Activated CD8-positive, alpha-beta T cell treated with anti-CD3 and anti-CD28 coated beads for 36 hours (primary cell): ENCODE measurements at places on chromosomes 5 and 9. TPM values are rescaled to one million over a fixed set of nuclear protein-coding genes. Genes with fewer than 3 reads are reported as not detected.
A peak's percentile ranks its signal among the peaks of the same experiment; 100 is the strongest.

Gene TRIO
- total RNA-seq: 11.4 TPM

DNA sequence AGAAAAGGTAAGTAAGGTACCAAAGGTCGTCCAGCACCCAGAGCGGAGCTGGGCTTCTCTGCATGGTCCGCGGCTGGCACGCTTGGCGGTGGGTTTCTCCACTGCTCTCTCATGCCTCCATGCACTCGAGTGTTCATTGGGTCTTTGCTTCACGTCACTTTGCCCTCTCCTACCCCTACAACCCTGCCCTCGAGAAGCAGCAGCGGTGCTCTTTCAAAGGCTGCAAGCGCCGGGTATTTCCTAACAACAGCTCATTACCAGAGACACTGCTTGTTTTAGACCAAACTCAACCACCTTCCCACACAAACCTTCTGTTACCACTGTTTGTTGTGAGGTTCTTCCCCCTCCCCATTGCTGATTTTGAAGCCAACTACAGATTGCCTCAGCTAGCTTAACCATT is 21.5 kb upstream of the ZBTB34 start:
- no peaks in the 10 kb centered on the region for H3K27me3 ChIP-seq
- peaks cover 41% of the 10 kb centered on the region for H3K4me1 ChIP-seq
- peaks cover 16% of the 10 kb centered on the region for H3K36me3 ChIP-seq
- peak; percentile 19 for DNase-seq
- H3K27ac ChIP-seq: no peak overlapping the region
- H3K4me3 ChIP-seq: no peak overlapping the region

DNA sequence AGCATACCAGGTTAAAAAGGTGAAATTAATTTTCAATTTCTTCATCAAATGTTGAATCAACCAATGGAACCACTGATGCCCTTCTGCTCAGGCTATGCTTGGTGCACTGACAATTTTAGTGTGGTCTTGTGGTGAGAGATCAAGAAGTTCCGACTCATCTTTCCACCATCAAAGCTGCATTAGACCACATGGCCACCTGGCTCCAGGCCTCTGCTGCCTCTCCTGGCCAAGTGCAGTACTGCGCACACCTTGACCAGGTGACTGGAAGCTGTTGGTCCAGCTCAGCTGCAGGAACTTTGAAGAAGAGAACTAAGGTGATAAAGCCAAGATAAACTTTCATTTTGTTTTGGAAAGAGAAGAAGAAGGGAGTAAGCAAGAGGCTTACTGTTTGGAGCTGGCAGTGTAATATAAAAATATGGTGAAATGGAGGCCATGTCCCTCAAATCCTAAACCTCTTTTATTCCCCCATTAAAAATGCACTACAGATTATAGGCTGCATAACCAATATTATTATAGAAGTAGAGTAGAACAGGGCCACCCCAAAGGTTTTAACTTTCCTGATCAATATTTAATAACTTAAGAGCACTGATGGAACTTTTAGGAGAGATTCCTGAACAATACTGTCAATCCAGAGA is 315.5 kb upstream of the C9orf72 start:
- no peak overlapping the region for H3K27ac ChIP-seq
- no peak overlapping the region for H3K4me3 ChIP-seq

DNA sequence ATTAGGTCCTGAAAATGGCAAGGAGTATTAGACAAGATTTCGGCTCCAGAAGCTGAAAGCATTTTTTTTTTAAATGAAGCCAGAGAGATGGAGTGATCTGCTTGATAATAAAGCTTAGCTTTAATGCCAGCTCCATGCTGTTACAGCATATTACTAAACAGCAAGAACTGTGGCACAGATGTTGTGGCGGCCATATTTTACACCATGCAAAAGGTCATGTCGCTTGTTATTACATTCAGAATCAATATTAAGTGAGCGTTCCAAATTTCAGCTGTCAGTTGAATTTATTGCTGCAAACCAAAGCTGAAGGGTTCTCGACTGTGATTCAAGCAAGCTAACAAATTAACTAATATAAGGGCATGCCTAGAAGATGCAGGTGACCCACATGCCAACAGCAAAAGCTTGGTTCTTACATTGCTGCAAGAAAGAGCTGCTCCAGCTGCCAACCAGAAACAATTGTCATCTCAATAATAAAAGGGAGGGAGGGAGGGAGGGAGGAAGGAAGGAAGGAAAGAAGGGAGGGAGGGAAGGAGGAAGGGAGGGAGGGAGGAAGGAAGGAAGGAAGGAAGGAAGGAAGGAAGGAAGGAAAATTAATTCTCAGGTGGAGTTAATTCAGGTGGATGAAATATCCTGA is 517.7 kb upstream of the WWC1 start:
- no peaks in the 10 kb centered on the region for H3K36me3 ChIP-seq
- H3K4me1 ChIP-seq: no peaks in the 10 kb centered on the region
- DNase-seq: no peak
- no peak overlapping the region for H3K4me3 ChIP-seq

- no peak overlapping the region for H3K27ac ChIP-seq
- H3K27me3 ChIP-seq: no peaks in the 10 kb centered on the region
- no peaks in the 10 kb centered on the region for H3K4me1 ChIP-seq
Measured at GRCh38 chr5:4868140-4868735, 271.9 kb upstream of the ADAMTS16 start.

DNA sequence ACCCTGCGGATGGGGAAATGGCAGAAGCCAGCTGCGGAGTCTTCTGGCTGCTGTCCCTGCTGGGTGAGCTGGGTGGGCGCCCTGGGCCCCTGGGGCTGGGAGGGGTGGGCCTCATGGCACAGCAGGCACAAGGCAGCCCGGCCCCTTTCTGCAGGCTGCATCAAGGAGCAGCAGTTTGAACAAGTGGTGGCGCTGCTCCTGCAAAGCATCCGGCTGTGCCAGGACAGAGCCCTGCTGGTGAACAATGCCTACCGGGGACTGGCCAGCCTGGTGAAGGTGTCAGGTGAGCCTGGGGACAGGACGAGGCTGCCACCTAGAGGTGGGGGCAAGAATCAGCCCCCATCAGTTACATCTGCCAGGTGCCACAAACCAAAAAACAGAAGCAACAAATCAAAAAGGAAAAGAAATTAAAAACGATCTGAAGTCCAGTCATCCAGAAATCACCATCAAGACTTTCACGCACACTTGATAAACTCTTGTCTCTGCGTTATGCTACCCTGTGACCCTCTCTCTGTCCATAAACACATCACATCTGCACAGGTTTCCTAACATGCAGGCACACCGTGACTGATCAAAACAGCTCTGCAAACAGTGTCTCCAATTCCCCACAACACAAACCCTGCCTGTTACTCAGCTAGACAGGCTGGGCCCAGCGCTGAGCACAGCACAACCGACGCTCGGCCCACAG is 13.9 kb downstream of the REXO4 start:
- H3K4me1 ChIP-seq: peaks cover 11% of the 10 kb centered on the region
- H3K27me3 ChIP-seq: no peaks in the 10 kb centered on the region
- H3K27ac ChIP-seq: peak overlapping the region; percentile 7
- peak; percentile 63 for DNase-seq
- no peak overlapping the region for H3K4me3 ChIP-seq

GRCh38 chr5:39800042-39800601 is 375.3 kb upstream of the DAB2 start:
- H3K36me3 ChIP-seq: no peaks in the 10 kb centered on the region
- H3K27ac ChIP-seq: no peak overlapping the region
- no peak overlapping the region for H3K4me3 ChIP-seq
- no peaks in the 10 kb centered on the region for H3K4me1 ChIP-seq
- H3K27me3 ChIP-seq: peaks cover 2% of the 10 kb centered on the region

DNA sequence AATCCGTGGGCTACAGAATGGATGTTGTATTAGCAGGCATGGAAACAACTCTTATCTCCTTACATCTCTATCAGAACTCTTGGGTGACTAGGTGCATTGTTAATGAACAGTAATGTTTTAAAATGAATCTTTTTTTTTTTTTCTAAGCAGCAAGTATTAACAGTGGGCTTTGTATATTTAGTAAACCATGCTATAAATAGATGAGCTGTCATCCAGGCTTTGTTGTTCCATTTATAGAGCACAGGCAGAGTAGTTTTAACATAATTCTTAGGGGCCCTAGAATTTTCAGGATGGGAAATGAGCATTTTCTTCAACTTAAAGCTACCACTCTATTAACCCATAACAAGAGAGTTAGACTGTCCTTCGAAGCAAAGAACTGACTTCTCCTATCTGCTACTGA is 233.7 kb upstream of the ADAMTSL1 start:
- H3K27ac ChIP-seq: no peak overlapping the region
- DNase-seq: no peak
- peaks cover 4% of the 10 kb centered on the region for H3K27me3 ChIP-seq
- H3K4me1 ChIP-seq: no peaks in the 10 kb centered on the region
- no peak overlapping the region for H3K4me3 ChIP-seq

GRCh38 chr9:116350213-116350612 is 196.6 kb downstream of the PAPPA start:
- H3K27ac ChIP-seq: no peak overlapping the region
- H3K4me1 ChIP-seq: no peaks in the 10 kb centered on the region

- no peaks in the 10 kb centered on the region for H3K27me3 ChIP-seq
- no peaks in the 10 kb centered on the region for H3K4me1 ChIP-seq
- no peaks in the 10 kb centered on the region for H3K36me3 ChIP-seq
- DNase-seq: no peak
- no peak overlapping the region for H3K4me3 ChIP-seq
- H3K27ac ChIP-seq: no peak overlapping the region
Measured at GRCh38 chr9:104858271-104858670, 69.7 kb downstream of the ABCA1 start.

DNA sequence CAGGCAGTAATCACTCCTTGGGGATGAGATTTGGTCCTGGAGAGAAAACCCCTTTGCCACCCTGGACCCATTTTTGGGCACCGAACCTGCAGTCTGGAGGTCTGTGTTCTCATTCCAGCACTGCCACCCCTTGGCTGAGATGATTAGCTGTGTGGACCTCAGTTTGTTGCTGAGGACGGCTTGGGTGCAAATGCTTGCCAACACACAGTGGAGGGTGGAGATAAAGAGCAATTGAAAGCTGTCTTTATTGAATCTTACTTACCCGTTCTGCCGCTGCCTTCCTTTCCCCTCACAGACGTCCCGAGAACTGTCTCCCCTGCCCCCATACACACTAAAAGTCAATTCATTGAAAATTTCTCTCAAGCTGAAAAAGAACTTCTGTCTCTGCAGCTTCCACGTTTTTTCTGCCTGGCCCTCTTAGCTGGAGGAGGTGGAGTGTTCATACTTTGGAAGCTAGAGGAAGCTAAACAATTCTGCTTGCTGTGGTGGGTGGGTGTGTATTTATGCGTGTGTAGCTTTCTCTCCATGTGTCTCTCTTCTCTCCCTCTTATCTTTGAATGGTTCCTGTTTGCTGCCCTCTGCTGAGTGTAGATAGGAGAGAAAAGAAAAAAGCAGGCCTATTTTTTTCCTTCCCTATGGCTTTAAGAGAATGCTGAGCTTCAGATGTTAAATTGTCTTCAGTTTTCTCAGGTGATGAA is 6.6 kb downstream of the GALNT10 start:
- peaks cover 20% of the 10 kb centered on the region for H3K36me3 ChIP-seq
- H3K27ac ChIP-seq: peak overlapping the region; percentile 83
- no peaks in the 10 kb centered on the region for H3K27me3 ChIP-seq
- H3K4me1 ChIP-seq: peaks cover 60% of the 10 kb centered on the region
- no peak overlapping the region for H3K4me3 ChIP-seq

Gene ORM2
- total RNA-seq: not detected

Gene PTGES
- 0.20 TPM for total RNA-seq

Gene ARHGEF37
- total RNA-seq: 1.1 TPM

- no peak overlapping the region for H3K27ac ChIP-seq
- peaks cover 34% of the 10 kb centered on the region for H3K27me3 ChIP-seq
- no peak overlapping the region for H3K4me3 ChIP-seq
- H3K4me1 ChIP-seq: no peaks in the 10 kb centered on the region
Measured at GRCh38 chr5:72167804-72168203, 60.5 kb downstream of the MAP1B start.

DNA sequence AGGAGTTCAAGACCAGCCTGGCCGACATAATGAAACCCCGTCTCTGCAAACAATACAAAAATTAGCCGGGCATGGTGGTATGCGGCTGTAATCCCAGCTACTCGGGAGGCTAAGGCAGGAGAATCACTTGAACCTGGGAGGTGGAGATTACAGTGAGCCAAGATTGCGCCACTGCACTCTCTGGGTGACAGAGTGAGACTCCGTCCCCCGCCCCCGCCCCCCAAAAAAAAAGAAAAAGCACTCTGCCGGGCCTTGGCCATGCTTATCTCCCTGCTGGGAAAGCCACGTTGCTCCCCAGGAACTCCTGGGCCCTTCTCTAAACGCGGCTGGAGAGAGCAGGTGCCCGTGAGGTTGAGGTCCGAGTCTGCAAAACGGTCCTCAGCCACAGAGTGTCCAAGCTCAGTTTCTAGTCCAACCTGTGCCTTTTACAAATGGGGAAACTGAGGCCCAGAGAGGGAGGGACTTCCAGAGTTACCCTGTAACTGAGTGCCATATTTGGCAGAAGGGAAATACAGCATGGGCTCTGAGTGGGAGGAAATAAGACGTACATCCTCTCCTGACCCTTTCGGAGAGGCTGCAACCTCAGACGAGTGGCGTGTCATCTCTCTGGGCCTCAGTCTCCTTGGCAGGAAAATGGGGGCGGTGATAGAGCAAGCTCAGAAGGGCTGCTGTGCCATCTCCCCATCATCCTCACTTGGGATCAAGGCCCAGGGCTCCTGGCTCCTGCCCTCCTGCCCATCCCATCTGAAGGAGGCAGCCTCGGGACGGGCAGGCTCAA is 6.6 kb upstream of the PHYHD1 start:
- no peak overlapping the region for H3K4me3 ChIP-seq
- peaks cover 53% of the 10 kb centered on the region for H3K4me1 ChIP-seq

GRCh38 chr9:88220652-88221051 is 82.4 kb upstream of the SPATA31C2 start:
- peaks cover 9% of the 10 kb centered on the region for H3K27me3 ChIP-seq
- H3K27ac ChIP-seq: no peak overlapping the region
- H3K36me3 ChIP-seq: no peaks in the 10 kb centered on the region
- H3K4me1 ChIP-seq: no peaks in the 10 kb centered on the region

Gene PCDHB16
- total RNA-seq: not detected

DNA sequence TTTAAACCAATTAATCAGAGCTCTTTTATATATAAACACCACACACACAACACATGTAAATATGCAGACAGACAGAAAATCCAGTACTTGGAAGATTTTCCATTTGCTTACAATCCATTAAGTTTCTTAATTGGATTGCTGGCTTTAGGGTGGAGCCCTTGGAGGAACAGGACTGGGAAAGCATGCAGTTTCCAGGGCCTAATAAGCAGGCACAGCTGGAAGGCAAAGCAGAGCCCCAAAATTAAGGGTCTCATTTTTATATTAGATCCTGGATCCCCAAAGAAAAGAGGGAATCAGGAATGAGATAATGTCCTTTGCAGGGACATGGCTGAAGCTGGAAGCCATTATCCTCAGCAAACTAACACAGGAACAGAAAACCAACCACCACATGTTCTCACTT is 13.1 kb upstream of the SMC2 start:
- H3K4me1 ChIP-seq: no peaks in the 10 kb centered on the region
- no peak for DNase-seq
- H3K36me3 ChIP-seq: no peaks in the 10 kb centered on the region
- H3K27ac ChIP-seq: no peak overlapping the region
